AML-193 (cell line): ENCODE measurements at places on chromosomes 4 and X.
A peak's percentile ranks its signal among the peaks of the same experiment; 100 is the strongest.

DNA sequence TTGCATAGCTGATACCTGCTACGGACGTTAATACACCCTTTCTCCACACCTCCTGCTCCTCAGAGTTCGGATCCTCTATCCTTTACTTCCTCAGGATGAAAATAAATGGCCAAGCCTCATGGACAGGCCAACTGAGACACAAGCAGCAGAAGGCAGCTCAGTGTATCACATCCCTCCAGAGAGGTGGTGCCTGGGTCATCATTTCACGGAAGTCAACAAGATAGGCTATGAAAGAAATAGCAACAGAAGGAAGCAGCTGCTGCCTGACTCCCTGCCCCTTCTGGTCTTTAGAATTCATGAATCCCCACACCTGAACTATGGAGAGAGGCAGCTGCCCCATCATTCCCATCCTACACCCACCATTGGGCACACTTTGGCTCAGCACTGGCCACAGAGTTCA lies 267.1 kb upstream of the ETNPPL start:
- DNase-seq = no peak

GRCh38 chrX:47030339-47030738 lies 47.9 kb upstream of the RGN start:
- DNase-seq = peak; percentile 45

DNA sequence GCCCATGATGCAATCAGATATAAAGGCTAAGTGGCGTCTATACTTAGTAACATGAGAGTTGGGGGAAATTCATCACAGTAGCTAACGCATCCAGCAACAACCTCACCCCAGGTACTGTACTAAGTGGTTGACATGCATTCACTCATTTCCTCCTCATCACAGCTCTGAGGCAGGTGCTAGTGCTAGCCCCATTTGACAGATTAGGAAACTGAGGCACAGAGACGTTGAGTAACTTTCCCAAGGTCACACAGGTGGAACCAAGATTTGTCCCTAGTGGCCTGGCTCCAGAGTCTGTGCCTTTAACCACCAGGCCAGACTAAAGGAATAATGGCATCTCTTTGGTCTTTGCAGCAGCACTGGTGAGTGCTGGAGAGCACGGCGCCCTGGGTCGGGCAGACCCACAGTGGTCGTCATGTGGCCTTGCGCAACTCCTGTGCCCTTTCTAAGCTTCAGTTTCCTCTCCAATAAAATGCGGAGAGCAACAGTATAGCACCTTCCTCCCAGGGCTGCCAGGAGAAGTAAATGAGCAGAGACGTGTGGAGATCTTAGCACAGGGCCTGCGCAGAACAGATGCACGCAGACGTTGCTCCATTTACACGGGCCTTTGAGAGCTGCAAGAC lies 186.4 kb downstream of the BCOR start:
- DNase-seq = no peak

DNA sequence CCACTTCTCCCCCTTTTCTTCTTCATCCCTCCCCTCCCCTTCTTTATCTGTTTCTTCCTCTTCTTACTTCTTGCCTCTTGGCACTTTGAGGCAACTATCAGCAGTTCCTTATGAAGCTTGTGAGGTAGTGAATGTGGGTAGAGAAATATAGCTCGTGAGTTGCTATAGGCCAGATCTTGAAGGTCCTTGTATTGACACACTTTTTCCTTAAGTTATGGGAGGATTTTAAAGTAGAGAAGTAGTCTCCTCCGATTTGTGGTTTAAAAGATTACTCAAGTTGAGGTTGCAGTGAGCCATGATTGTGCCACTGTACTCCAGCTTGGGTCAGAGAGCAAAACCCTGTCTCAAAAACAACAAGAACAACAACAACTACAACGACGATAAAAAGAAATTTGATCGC lies 3.4 kb upstream of the RRAGB start:
- peak; percentile 12 for DNase-seq

DNA sequence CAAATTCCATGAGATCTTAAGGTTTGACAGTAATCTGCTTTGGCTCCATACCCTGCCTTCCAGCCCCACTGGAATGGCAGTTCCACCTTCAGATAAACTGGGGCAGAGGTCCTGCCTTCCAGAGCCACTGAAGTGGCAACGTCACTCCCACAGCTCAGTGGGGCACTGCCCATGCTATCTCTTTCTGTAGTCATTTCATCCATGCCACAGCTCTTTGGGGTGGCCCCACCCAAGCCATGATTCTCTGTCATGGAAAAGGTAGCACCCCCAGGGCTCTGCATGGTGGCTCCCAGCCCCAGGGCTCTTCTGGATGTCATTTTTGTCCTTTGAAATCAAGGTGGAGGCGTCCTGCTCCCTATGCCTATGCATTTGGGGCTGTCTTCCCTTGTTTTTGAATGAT lies 596.5 kb downstream of the SPOCK3 start:
- DNase-seq = no peak
